ENCODE measurements at places on chromosomes 16 and 17.
A peak's percentile ranks its signal among the peaks of the same experiment; 100 is the strongest.

- no peak for DNase-seq
Measured at GRCh38 chr17:50844117-50844700, 8.8 kb downstream of the WFIKKN2 start.

DNA sequence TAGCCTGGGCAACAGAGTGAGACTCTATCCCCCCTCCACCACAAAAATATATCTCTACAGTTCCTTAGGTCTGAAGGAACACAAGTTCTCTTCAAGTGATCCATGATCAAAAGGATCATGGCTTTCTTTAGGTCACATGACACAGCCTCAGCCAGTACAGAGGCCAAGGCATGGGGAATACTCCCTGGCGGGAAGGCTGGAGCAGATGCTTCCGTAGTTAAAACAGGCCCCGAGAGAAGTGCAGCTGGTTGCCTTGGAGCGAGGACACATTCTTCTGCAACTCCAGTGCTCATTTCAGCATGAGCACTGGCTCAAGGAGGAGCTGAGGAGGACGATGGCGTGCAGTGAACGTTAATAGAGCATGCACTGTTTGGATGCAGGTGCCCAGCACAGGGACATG lies 13.5 kb downstream of the CDIP1 start:
- DNase-seq = no peak

DNA sequence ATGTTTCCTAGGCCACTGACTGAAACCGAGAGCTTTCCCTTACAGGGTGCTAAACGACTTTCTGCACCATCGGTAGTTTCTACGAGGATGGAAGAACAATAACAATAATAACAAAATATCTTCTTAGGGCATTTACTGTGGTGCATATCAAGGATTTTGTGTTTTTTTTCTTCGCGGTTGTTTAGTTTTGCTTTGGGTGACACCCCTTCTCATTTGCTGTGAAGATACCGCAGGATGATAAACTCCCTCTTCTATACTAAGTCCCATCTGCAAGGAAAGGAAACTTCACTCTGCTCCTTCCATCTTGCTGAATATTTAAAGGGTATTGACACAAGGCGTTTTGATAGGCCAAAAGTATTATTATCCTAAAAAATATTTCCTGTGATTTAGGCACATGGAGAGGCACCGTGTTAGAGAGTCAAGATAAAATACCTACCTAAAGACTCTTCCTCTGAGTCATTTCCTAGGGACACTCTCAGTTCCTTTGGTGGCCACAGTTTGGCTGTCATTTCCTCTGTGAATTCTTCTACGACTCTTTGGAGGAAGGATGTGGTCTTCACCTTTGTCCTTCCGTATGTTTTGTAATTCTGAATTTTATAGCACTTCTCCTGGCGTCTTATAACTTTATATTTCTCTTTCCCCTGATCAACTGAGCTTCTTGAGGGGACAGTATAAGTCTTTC lies 318.8 kb downstream of the CDH13 start:
- no peak for DNase-seq

DNA sequence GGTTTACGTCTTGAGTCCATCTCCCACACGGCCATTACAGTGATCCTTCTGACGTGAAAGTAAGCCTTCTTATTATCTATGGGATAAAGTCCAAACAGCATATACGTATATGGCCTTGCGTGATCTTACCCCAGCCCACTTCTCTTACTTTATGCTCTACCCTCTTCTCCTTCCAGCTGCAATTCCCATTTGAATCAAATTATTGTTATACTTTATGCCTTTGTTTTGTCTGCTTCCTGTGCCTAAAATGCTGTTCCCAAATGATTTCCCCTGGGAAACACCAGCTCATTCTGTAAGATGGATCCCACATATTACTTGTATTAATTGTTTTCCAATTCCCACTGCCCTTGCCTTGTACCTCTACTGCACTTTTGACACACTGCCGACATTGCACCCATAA lies 11.2 kb downstream of the UQCRC2 start:
- no peak for DNase-seq

- DNase-seq = peak; percentile 68
Measured at GRCh38 chr16:4053301-4053845, 62.9 kb downstream of the ADCY9 start.

DNA sequence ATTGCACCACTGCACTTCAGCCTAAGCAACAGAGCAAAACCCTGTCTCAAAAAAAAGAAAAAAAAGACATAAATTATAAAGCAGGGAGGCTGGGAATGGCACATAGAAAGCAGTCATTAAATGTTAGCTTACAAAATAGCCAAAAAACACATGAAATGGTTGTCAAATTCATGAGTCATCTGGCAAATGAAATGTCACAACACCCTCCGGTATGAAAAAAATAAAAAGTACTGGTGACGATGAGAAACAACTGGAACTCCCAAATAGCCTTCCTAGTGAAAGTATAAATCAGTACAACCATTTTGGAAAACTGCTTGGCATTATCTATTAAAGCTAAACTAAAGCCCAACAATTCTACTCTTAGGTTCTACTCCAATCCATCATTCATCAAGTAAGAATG lies 3.5 kb upstream of the KATNB1 start:
- no peak for DNase-seq

DNA sequence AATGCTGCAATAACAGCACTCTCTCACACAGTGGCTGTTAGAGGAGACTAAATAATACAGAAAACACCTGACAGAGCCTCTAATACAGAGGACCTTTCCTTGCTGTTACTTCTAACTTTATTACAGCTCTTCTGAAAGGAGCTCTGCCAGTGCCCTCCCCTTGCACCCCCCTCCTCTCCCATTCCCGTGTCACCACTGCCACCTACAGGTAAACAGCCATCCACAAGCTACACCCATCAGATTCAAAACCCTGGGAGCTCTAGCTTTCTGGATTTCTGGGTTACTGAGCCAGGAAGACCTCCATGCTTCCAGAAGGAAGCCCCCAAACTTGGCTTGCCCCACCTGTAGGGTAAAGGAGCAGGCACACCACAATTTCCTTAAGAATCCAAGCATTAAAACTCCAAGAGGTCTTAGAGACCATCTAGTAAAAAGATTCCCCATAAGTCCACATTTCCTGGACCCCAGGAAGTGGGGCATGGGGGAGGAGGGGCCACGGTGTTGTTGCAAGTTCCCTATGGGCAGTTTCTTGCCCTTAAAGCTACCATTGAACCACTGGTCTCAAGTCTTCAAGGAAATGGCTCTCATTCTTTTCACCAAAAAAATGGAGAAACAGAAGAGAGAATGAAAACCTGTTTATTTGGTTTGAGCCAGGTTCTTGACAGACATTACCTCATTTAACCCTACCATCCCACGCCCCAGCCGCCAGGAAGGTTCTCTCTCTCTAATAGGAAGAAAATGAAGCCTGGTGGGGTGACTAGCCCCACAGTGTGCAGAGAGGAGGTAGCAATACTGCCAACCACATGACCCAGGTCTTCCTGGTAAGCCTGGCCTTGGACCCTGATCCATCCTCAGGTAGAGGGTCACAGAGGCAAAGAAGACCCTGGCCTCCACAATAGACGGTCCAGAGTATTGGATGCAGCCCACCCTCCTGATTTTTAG lies 52.8 kb downstream of the TOM1L2 start:
- DNase-seq = peak; percentile 77

- DNase-seq = no peak
Measured at GRCh38 chr17:45098081-45098868, 34.0 kb downstream of the PLCD3 start.

GRCh38 chr17:44014133-44014436 lies 678 bp downstream of the TMEM101 start:
- peak; percentile 28 for DNase-seq

GRCh38 chr16:21626659-21627277 lies 25.6 kb downstream of the IGSF6 start:
- peak; percentile 40 for DNase-seq

GRCh38 chr16:88924834-88925539 lies 52.0 kb downstream of the CBFA2T3 start:
- DNase-seq = no peak

- DNase-seq = no peak
Measured at GRCh38 chr16:67457611-67458010, 23.3 kb downstream of the ATP6V0D1 start.

DNA sequence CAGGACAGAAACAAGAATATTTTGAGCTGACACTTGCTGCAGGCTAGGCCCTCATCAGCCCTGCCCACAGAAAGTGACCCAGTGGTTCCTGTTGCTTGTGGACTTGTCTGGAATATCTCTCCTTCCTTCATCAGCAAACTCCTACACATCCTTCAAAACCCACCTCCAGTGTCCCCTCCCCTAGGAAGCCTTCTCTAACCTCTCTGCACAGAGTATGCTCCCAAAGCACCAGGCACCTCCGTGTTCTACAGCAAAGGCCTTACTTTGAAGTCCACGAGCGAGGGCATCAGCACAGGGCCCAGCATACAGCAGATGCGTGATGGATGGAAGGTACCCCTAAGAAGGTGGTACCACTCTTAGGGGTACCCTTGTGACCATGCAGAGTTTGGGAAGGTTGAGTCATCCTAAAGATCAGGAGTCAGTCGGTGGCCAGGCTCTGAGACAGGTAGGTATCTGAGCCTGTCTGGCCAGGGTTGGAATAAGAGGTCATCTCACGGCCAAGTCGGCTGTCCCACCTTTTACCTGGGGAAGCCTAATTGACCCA lies 2.0 kb downstream of the CCDC102A start:
- no peak for DNase-seq

DNA sequence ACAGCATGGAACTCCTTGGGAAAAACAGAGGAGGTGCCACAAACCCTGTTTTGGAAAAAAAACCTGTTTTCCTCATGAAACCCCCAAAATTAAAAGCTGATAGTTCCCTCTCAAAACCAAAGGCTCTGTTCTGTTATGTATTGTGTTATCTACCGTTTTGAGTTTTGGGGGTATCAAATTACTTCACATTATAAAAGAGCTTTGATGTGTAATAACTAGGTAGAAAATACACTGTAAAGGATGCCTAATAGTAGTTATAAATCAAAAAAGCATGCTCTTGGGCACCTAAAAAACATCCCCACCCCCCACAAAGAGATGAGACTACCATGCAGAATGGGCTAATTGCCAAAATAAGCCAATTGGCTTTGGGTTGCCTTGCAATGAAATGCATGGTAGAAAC lies 30.8 kb downstream of the C16orf54 start:
- no peak for DNase-seq

GRCh38 chr17:15210247-15210646 lies 54.9 kb downstream of the PMP22 start:
- no peak for DNase-seq

GRCh38 chr17:3635474-3636153 lies 436 bp downstream of the SHPK start:
- peak; percentile 56 for DNase-seq

GRCh38 chr17:42346481-42346880 lies 41.8 kb downstream of the STAT3 start:
- DNase-seq = no peak

DNA sequence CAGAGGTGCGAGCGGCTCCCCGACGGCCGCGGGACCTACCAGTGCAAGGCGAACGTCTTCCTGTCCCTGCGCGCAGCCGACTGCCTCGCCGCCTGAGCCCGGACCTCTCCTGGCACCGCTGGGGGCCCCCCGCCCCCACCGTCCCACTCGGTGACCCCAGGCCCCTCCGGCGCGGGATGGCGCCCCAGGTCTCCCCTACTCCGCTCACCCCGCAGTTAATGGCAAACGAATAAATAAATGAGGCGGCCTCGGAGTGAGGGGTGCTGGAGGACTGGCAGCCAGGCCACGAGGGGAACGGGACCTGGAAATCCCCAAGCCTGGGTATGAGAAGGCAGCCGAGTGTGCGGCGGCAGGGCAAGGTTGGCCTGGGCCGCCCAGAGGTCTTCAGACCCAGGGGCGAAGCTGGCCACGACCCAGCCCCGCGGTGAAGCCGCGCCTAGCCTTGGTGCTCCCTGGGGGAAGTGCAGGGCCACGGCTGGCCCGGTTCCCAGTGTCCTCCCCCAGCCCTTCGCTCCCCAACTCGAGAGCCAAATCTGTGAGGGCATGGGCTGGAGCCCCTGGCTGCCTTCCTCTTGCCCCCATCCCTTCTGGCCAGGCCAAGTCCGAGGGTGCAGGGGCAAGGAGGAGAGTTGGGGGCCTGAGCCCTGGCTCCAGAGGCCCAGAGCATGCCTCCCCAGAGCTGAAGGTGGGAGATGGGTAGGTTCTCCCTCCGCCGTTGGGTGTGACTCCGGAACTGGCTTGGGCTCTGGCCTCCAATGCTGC lies 796 bp downstream of the NPB start:
- DNase-seq = no peak

GRCh38 chr17:72126575-72127486 lies 6.0 kb downstream of the SOX9 start:
- DNase-seq = no peak

DNA sequence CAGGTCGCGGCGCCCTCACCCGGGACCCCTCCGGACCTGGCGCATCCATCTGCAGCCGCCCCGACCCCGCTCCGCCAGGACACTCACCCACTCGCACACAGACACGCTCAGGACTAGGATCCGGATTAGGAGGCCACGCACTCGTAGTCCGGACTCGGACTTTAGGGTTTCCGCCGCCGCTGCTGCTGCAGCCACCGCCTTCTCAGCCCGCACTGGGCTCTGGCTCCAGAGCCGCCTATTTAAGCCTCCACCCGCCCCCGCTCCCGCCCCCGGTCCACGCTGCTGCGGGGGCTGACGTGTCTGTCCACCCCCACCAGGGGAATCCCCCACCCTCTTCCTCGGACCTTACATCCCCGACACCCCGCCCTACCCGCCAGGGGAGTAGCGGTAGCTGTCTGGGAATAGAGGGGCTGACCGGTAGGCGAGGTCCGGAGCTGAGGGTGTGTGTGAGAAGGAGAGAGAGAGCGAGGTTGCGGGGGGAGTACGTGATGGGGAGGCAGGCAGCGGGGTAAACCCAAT lies at the start of gene RRAD:
RRAD (minus strand) TSS at position 214 of the 519 bp plus-strand sequence. CDS start 356 bp downstream, outside the sequence.
- DNase-seq = no peak

GRCh38 chr17:75689441-75689873 lies 22.3 kb downstream of the SAP30BP start:
- no peak for DNase-seq

DNA sequence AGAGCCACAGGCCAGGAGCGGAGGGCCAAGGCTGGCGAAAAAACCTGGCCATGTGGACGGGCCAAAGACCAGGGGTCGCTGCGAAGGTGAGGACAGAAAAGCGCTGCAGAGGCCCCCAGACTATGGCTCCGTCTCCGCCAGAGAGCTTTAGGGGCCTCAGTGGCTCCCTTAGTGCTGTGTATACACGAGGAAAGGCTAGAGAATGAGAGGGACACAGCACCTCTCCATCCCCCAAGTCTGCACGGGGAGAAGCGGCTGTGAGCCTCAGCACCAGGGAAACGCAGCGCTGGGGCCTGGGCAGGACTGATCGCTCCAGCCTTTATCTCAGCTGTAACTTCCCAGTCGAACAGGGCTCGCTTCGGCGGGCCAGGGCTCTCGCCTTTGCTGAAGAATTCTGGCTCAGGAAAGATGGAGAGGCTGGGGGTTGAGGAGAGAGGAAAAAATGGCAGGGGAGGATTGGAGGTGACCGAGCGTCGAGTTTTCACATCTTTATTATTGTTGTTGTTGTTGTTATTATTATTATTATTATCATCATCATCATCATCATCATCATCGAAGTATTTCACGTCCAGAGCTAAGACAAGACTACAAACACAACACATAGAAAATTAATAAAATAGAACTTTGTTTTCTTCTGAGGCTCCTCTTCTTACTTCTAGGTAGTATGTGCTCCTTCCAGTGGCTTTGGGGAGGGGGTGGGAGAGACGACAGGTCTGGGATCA lies 1.9 kb upstream of the HOXB5 start:
- DNase-seq = no peak

- no peak for DNase-seq
Measured at GRCh38 chr16:74455213-74455612, 33.9 kb upstream of the CLEC18B start.
